Kidney epithelial cell (primary cell): ENCODE measurements at places on chromosomes 6 and 20. TPM values are rescaled to one million over a fixed set of nuclear protein-coding genes. Genes with fewer than 3 reads are reported as not detected.

The PLG gene
- total RNA-seq: not detected in 2 replicates

The ANKRD66 gene
- not detected in 2 replicates for total RNA-seq

The VNN1 gene
- total RNA-seq: 0.21 and 0.75 TPM in 2 replicates

DNA sequence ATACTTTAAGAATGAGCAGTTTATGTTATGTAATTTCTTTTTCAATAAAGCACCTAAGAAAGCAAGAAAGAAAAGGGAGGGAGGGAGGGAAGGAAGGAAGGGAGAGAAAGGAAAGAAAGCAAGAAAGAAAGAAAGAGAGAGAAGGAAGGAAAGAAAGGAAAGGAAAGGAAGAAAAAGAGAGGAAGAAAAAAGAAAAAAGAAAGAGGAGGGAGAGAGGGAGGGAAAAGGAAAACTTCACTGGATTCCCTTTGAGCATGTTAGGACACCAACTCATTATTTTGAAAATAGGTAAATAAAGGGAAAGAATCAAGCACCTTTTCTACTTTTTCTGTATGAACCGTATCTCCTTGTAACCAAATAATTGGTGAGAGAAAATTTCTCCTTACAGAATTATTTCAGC, 32.3 kb upstream of the TOP1 start:
- DNase-seq: no peak

DNA sequence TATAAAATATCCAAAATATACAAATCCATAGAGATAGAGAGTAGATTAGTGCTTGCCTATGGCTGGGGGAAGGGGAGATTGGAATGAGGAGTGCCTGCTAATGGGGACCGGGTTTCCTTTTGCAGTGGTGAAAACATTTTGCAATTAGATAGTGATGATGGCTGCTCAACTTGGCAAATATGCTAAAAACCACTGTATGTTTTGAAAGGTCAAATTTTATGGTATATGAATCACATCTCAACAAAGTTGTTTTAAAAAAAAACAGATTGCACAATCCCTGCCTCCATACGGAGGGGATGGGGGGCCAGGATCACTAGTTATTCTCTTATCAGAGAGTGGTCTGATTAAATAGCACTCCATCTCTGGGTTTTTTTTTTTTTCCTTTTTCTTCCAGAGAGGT, 76.9 kb upstream of the RIPOR2 start:
- no peak for DNase-seq

- DNase-seq: no peak
Measured at GRCh38 chr6:130293800-130294199, 71.0 kb upstream of the SAMD3 start.

DNA sequence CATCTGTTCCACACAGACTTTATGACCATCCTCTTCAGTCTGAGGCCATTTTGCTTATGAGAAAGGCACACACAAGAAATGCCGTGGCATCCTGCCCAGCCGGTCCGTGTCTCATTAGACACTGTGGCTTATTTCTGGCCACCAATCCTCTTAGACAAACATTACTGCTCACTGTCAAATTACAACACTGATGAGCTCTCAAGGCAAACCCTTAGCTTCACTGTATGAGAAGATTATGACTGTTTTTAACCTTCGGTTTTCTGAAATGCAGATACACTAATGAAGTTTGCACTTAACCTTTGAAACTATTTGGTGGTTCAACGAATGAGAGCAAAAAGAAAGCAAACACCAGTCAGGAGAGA, 50.5 kb upstream of the DST start:
- DNase-seq: no peak

- no peak for DNase-seq
Measured at GRCh38 chr20:8726460-8726859, 342.4 kb upstream of the PLCB4 start.

DNA sequence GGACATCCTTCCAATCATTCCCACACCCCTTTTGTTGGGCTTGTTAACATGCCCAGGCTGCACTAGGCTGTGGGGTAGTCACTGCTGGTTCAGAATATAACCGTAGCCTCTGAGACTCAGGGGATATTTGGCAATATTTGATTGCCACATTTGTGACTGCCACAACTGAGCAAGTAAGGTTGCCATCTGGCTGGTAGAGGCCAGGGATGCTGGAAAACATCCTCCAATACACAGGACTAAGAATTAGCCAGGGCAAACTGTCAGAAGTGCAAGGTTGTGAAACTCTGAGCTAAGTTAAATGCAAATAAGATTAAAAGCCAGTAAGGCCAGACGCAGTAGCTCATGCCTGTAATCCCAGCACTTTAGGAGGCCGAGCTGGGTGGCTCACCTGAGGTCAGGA, 112.0 kb downstream of the ZMYND8 start:
- no peak for DNase-seq

GRCh38 chr6:25499615-25500235, 152.3 kb upstream of the SCGN start:
- DNase-seq: no peak

DNA sequence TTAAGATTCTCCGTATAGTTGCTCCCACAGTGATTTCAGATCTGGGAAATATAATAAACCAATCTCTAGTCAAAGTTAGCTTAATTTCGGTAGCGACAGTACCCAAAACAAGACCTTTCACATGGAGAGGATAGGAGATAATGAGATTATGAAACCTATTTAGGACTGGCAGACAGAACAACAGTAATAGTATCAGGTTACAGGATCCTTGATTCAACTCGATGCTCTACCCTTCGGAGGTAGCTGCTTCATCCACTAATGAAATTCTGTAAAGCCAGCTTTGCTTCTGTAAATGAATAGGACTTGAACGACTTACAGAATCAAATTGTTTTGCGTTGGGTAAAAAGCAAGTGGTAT, 534 bp upstream of the AKIRIN2 start:
- DNase-seq: no peak

- DNase-seq: no peak
Measured at GRCh38 chr20:58888521-58889333, 36.2 kb downstream of the GNAS start.
